Activated CD4-positive, alpha-beta T cell treated with anti-CD3 and anti-CD28 coated beads, Interleukin-10, Interleukin-2, amounts not matched to agents 100 ng/mL and 50 ng/mL, durations not matched to agents 16 hours and 8 hours (primary cell): ENCODE measurements at places on chromosomes 2 and 18.

- no peak for DNase-seq
Measured at GRCh38 chr2:206797376-206797775, 32.0 kb downstream of the FASTKD2 start.

DNA sequence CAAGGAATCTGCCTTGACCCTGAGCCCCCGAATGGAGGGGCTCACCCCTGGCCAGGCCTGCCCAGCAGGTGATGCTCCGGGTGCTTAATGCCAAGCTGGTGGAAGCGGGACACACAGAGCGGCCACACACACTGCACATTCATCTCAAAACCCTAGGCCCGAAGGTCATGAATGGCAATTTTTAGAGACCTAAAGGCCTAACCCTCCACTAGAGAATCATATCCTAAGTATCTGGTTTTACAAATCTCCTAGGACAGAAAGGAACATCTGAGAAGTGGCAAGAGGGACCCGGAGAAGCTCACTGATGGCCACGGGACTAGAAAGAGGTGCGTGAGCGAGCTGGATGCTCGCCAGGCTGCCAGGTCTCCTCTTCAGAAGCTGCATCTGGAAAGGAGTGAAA is 38.3 kb downstream of the ST3GAL5 start:
- no peak for DNase-seq

GRCh38 chr2:25081237-25081790 is 39.4 kb downstream of the EFR3B start:
- DNase-seq = no peak

GRCh38 chr2:96356889-96357288 is 21.3 kb downstream of the NCAPH start:
- DNase-seq = no peak

DNA sequence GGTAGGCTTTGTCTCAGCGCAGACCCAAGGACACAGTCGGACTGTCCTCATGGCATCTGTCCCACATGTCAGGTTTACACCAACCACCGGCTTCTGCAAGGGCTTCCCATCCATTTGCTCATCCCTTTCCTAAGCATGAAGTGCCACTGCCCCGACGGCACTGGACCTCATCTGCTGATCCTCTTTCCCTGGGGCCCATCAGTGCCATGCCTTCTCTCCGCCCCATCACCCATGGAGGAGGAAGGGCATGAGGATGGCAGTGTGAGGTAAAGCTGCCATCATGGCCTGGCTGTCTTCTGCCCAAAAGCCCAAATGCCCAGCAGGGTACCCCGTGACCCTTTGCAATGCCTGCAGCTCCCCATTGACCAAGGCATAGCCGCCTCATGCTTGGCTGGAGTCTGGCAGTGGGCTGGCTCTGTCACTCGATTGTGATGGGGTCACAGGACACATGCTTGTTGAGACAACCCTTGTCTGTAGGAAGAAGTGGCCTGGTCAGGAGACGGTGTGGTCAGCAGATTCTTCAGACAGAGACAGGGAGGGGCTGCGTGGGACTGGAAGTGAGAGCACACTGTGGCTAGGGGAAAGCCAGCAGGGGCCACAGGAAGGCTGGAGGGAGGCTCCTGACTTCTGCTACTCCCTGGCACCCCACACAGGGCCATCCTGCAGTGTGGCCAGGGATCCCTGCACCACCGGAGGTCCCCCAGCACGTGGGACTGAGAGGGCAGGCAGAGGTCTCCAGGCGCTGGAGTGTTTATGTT is 493.7 kb upstream of the HS6ST1 start:
- no peak for DNase-seq

DNA sequence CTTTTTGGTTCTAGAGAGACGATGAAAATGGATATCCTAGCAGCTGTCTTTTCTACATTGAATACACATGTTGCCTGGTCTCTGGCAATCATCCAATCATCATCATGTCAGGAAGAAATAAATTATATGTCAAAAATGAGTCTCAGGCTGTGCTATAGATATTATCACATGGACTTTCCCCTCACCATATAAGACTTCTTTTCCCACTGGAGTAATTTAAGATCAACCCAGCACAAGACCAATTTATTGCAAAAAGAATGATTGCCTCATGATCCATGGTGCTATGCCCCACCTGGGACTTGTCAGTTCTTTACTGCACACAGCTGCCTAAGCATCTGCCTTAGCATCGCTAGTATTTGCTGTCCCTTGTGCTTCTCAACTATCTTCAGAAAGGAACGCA is 783.7 kb upstream of the TMEFF2 start:
- DNase-seq = no peak

- no peak for DNase-seq
Measured at GRCh38 chr2:96145848-96146152, 560 bp upstream of the DUSP2 start.

- DNase-seq = no peak
Measured at GRCh38 chr2:237496428-237496827, 9.4 kb downstream of the MLPH start.

DNA sequence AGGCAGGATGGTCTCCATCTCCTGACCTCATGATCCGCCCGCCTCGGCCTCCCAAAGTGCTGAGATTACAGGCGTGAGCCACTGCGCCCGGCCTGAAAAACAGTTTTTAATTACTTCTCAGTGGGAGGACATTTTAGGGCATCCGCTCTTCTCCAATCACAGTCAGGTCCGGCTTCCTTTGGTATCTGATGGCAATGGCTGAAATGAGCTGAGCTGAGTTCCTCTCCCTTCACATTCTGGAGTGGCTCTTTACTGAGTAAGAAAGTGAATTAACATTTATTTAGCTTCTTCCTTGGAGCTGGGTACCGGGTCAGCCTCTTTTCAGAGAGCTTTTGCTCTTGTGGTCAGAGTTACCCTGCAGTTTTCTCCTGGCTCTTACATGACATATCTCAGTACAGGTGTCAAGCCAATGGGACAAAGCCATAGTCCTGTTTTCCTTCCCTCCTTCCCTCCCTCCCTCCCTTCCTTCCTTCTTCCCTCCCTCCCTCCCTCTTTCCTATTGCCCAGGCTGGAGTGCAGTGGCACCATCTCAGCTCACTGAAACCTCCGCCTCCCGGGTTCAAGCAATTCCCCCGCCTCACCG is 1.1 kb upstream of the TTC27 start:
- DNase-seq = no peak

DNA sequence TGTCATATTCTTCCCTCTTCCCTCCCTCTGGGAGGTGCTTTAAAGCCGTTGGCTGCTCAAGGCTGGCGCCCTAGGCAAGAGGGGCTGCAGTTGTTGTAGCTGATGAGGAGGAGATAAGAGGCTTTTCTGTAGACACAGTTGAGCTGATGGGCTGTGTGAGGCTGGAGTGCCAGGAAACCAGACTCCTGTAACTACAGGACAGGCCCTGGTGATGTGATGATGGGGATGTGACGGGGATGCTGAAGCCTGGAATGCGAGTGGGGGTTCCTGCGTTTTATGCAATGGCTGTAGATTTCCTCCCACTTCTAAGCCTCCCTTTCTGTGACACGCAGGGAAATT is 5.7 kb upstream of the EFR3B start:
- no peak for DNase-seq

GRCh38 chr18:63505566-63506335 is 29.0 kb downstream of the SERPINB5 start:
- DNase-seq = peak; percentile 50

GRCh38 chr2:83368916-83369315 is 1090.2 kb downstream of the SUCLG1 start:
- no peak for DNase-seq

GRCh38 chr2:158578703-158579330 is 122.1 kb downstream of the PKP4 start:
- DNase-seq = no peak

DNA sequence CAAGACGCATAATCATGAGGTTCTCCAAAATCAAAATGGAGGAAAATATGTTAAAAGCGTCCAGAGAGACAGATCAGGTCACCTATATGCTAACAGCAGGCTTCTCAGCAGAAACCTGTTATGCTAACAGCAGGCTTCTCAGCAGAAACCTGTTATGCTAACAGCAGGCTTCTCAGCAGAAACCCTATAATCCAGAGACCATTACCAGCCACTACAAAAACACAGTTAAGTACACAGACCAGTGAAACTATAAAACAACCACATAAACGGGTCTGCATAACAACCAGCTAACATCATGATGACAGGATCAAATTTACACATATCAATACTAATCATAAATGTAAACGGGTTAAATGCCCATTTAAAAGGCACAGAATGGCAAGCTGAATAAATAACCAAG is 1548.4 kb upstream of the TMEFF2 start:
- DNase-seq = no peak
